ENCODE measurements at places on chromosomes 7 and 10. TPM values are rescaled to one million over a fixed set of nuclear protein-coding genes. Genes with fewer than 3 reads are reported as not detected.

The CPN1 gene
- total RNA-seq: 0.26 TPM

The C10orf95 gene
- total RNA-seq: 0.12 TPM

The DPCD gene
- total RNA-seq: 33.4 TPM

The CFAP46 gene
- 1.3 TPM for total RNA-seq

The FAM237B gene
- not detected for total RNA-seq

The CCSER2 gene
- total RNA-seq: 12.8 TPM

Data from A549 treated with Mapracorat at 1 μM for 4 hours (cell line).